Vagina (tissue), 2 donors: ENCODE measurements at places on chromosomes 12 and 14.

DNA sequence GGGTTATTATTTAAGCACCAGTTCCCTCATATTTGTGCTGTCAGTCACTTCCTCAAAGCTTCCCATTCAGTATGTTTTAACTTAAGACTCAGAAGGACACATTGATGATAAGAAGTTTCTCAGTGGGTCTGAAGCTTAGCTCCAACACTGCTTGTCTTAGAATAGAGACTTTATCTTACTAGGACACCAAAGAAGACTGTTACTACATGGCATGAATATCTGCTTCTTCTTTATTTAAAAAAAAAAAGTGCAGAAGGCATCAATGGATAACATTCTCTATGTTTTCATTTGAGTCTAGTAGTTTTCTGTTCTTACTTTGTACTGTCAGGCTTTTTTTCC is 404.2 kb downstream of the DAD1 start:
- H3K27ac ChIP-seq: no peak overlapping the region
- DNase-seq: no peak
- H3K27me3 ChIP-seq: no peaks in the 10 kb centered on the region
- no peaks in the 10 kb centered on the region for H3K36me3 ChIP-seq
- H3K4me1 ChIP-seq: peaks cover 8% of the 10 kb centered on the region
- H3K4me3 ChIP-seq: no peak overlapping the region

DNA sequence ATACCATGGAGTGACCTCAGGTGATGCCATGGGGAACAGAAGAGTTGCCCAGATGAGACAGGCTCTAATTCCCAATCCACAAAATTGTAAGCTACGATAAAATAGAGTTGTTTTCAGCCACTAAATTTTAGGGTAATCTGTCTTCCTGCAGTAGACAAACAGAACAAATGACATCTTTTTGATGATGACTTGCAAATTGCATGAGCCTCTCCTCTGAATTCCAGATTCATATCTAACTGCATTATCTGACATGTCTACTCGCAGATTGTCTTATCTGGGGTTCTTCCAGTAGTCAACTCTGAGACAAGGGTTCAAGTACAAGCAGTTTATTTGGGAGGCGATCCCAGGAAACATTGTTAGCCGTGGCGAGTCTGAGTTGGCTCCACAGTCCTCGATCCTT is 14.4 kb upstream of the ERC1 start:
- DNase-seq: no peak
- no peaks in the 10 kb centered on the region for H3K4me1 ChIP-seq
- H3K27ac ChIP-seq: no peak overlapping the region
- no peak overlapping the region for H3K4me3 ChIP-seq

DNA sequence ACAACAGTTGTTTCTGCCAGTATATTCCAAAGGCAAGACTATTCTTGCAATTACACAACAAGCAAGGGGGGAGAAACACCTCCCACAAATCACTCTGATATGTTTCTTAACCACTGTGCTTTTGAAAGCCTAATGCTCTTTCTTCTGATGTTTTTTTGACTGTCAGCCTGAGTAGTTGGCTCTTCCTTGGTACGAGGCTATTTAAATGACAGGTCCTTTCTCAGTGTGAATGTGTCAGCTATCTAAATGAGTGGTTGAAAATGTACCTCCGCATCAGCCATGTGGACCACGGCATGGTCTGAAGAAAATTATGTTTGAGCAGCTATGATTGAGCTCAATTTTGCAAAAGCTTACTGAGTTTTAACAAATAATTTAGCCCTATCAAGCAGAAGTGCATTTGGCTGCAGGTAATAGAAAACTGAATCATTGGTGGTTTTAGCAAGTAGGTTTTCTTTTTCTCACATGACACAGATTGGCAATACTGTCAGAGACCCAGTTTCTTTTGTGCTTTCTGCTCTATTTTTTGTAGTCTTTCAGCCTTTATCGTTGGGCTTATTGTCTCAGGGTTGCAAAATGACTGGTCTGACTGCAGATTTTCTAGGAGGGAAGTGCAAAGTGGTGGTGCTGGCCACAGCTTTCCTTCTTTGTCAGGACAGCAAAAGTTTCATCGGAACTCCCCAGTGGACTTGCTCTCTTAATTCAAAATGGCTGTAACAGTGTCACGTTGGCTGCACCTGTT is 162.8 kb downstream of the RGS6 start:
- H3K27ac ChIP-seq: no peak overlapping the region
- no peaks in the 10 kb centered on the region for H3K27me3 ChIP-seq
- DNase-seq: no peak
- H3K4me3 ChIP-seq: no peak overlapping the region
- no peaks in the 10 kb centered on the region for H3K4me1 ChIP-seq
- H3K36me3 ChIP-seq: no peaks in the 10 kb centered on the region

DNA sequence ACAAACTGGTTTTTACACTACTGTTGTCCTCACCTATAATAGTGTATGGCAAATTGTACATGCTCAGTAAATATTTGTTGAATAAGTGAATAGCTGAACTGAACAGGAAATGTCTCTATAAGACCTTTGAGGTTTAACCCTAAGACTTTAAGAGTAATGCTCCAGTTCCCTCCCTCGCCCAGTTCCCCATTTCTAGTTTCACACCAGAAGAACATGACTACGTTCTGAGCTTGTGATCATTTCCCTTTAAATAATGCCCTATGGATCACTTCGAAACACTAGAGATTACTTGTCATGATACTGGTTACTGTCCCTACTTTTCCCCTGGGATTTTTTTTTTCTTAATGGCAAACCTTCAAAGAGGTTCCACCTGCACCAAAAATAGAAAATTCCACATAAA is 69.3 kb downstream of the PRKD1 start:
- no peak for DNase-seq
- H3K36me3 ChIP-seq: no peaks in the 10 kb centered on the region
- H3K4me3 ChIP-seq: no peak overlapping the region
- no peaks in the 10 kb centered on the region for H3K27me3 ChIP-seq
